HFF-Myc (cell line): ENCODE measurements at places on chromosomes 3 and 15.

DNA sequence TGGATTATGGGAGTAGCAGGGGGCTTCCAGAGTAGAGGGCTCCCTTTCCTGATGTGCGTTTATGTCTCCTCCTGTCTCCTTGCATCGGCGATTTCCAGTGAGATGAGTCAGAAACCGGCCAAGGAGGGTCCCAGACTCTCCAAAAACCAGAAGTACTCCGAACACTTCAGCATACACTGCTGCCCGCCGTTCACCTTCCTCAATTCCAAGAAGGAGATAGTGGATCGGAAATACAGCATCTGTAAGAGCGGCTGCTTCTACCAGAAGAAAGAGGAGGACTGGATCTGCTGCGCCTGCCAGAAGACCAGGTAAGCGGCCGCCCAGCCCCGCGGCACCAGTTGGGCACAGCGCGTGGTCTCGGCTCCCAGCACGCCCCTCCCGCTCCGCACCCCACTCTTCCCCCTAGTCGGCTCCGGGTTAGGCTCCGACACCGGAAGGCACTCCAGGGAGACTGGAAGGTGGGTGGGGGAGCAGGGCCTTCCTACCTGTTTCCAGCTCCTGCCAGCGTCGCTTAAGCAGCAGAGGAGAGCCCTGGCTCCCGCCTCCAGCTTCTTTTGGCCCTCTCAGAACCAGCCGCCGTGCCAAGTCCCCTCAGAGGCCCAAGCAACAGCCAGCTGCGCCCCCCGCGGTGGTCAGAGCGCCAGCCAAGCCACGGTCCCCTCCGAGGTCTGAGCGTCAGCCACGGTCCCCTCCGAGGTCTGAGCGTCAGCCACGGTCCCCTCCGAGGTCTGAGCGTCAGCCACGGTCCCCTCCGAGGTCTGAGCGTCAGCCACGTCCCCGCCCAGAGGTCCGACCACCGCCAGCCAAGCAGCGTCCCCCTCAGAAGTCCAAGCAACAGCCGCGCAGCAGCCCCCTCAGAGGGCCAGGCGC, 34.7 kb downstream of the MOBP start:
- no peak for DNase-seq

- no peak for DNase-seq
These were observed 17.0 kb upstream of the ARID3B start for GRCh38 chr15:74523982-74524381.

DNA sequence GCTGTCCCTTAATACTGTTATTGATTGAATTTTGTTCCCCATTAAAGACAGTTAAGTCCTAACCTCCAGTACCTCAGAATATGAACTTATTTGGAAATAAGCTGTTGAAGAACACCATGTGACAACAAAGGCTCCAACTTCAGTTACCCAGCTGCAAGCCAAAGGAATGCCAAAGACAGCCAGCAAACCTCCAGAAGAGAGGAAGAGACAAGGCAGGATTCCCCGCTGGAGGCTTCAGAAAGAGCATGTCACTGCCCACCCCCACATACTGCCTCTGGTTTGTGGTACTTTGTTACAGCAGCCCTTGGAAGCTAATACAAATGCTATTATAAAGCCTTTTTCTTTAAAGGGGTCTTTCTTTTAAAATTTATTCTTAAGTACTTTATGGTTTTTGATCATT, 18.4 kb upstream of the NEK10 start:
- DNase-seq = no peak

GRCh38 chr15:98703126-98703685, 54.9 kb downstream of the IGF1R start:
- no peak for DNase-seq

GRCh38 chr3:81063896-81064295, 697.5 kb downstream of the GBE1 start:
- DNase-seq = no peak

GRCh38 chr3:152314677-152315353, 46.1 kb downstream of the MBNL1 start:
- no peak for DNase-seq

DNA sequence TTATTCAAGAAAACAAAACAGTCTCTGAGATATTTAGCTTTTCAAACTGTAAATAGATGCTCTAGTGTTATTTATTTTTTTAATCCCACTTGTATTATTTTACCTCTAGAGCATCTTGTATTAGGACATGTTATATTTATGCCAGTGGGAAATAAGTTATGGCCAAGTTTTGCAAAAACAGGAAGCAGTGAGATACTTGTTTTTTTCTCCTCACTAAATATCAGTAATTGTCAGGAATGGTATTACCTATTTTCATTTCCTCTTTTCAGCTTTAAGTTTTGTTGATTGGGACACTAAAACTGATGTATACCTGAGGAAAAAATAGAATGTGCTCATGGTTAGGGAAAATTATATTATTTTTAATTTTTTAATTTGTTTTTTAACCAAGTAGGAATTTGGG, 8.6 kb upstream of the IL20RB start:
- DNase-seq = no peak

- DNase-seq = no peak
These were observed 80.8 kb downstream of the FBN1 start for GRCh38 chr15:48564690-48565089.

DNA sequence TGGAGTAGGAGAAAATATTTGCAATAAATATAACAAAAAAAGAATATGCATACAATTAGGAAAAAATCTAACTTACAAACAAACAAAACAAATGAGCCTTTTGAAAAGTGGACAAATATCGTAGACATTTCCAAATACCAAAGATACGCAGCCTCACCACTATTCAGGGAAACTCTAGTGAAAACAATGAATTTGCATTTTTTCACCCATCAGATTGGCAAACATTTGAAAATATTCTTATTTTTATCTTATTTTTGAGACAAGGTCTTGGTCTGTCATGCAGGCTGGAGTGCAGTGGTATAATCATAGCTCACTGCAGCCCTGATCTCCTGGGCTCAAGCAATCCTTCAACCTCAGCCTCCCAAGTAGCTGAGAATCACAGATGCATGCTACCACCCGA, 15.5 kb downstream of the AP3S2 start:
- DNase-seq = no peak

GRCh38 chr15:22949074-22949547, 31.1 kb downstream of the CYFIP1 start:
- DNase-seq = peak; percentile 29

DNA sequence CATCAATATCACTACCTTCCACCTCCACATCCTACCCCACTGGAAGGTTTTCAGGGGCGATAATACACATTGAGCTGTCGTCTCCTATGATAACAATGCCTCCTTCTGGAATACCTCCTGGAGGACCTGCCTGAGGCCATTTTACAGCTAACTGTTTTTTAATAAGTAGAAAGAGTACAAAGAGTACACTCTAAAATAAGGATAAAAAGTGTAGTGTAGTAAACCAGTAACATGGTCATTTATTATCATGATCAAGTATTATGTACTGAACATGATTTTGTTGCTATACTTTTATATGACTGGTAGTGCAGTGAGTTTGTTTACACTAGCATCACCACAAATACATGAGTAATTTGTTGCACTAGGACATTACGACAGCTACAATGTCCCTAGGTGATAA, 46.6 kb upstream of the SSR3 start:
- no peak for DNase-seq

GRCh38 chr15:80309769-80310384, 57.9 kb upstream of the CTXND1 start:
- DNase-seq = no peak

GRCh38 chr3:189049458-189050236, 122.1 kb upstream of the TPRG1 start:
- no peak for DNase-seq

GRCh38 chr15:84834229-84834955, 17.2 kb downstream of the ALPK3 start:
- DNase-seq = no peak

DNA sequence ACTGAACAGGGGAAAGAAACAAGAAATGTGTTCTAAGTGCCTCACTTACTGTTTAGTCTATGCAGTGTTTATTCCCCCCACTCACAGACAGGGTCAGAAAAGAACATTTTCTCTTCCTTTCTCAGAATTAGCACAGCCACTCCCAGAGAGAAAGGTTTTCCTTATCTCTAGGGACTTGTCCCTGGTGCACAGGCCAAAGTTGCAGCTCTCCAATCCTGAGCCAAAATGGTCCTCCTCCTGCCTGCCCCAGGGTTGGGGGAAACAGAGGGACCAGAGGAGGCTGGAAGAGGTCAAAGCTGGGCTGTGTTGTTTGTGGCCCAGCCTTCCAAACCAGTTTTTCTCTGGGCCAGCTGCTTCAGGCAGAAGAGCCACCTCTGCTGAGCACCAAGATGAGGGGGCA, 12.0 kb downstream of the RAB6B start:
- DNase-seq = no peak

DNA sequence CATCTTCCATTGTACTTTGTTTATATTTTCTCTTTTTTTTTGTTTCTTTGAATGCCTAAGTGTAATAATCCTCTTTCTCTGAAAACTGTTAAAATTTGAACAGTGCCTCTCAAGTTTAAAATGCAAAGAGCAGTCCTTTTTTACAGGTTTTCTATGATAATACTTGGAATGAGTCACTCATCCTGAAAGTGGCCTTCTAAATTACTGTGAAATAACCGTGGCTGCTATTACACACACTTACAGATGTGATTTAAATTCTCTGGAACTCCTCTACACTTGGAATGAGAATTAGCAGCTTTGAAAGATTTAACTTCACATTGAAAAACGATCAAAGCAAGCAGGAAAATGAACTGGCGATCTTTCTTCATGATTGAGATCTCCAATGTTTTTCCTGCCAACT, 105.9 kb downstream of the ROBO1 start:
- DNase-seq = no peak

DNA sequence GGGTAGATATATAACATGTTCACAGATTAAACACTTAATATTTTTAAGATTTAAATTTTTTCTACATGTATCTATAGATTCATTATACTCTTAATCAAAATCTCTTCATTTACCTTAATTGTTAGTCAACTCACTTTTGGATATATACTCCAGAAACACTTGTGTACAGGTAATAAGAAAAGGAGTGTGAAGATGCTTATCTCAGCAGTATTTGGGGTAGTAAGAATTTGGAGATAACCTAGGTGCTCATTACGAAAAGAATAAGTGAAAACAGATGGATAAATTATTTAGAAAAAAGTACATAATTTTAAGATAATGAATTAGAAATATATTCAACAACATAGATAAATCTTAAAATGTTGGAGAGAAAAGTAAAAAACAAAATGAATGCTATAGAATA, 226.5 kb upstream of the PLSCR5 start:
- no peak for DNase-seq

- DNase-seq = no peak
These were observed 611.3 kb downstream of the SI start for GRCh38 chr3:164467007-164467406.

GRCh38 chr3:146093896-146094295, 67.1 kb downstream of the PLOD2 start:
- DNase-seq = no peak

DNA sequence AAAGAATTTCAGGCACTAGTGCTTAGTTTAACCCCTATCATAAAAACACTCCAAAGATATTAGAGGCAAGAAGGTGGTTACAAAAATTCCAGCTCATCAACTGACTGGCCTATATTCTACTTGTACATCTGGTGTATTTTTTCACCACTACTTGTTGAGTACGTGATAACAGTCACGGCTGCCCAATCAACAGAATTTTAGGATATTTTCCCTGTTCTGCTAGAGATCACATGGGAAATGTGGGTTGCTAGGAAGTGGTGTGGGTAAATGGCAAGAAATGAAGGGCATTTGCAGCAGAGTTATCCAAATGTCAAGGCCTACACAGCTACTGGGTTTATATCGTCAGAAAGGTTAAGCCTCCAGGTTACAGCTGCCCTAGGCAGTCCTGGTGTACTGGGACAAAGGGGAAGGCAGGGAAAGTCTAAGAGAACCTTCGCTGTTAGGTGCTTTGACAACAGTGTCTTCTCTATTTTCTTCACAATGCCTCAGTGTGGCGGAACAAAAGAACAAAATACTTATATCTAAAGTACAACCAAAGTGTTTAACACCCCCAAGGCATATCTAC, 81.9 kb downstream of the FMN1 start:
- DNase-seq = no peak

- peak; percentile 74 for DNase-seq
These were observed 71.5 kb downstream of the SSR3 start for GRCh38 chr3:156483426-156483825.

DNA sequence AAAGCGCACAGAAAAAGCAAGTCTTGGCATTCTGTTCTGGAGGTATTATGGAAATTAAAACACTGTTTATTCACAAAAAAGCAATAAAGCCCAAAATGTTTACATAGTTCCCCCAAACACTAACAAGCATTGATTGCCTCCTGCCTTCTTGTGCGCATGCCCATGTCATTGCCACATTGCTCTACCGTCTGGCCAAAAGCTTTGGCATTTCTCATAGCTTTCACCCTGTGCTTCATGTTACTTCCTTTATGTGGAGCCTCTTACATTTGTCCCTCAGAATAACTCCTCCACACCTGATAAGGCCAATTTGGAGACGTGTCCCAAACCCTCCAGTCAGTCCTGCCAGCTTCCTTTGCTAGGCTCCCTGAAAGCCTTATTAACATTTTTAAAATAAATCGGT, 680.8 kb downstream of the GBE1 start:
- no peak for DNase-seq

DNA sequence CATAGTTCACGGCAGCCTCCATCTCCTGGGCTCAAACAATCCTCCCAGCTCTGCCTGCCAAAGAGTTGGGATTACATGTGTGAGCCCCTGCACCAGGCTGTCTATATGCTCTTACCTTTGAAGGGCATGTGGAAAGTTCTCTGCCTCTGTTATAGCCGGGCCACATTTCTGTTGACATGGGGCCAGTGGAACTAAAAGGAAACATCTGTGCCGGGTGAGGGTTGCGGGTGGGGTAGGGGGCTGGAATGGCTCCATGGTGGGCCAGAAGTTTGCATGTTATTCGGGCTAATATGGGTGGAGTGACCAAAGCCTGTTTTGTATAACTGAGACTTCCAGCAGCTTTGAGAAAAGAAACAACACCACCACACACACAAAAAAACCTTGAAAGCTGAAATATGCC, 8.3 kb upstream of the CLEC3B start:
- DNase-seq = no peak

- no peak for DNase-seq
These were observed 339.4 kb downstream of the CLSTN2 start for GRCh38 chr3:140274429-140274828.

DNA sequence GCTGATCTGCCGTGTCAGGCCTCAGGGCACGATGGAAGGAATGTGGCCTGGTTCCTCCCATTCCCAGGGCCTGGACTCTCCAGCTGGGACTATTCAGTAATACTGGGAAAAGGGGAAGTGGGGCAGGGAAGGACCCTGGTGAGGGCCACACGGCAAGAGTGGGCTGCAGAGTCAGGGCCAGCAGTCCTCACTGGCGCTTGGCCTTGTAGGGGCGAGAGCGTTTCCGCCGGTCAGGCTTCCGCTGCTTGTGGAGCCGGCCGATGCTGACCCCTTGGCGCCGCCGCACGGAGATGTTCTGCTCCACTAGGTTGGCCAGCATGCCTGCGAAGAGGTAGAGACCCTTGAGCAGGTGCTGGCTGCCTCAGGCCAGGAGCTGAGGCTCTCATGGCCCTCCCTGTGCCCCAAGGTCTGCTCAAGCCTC, 42.8 kb downstream of the SEMA3G start:
- no peak for DNase-seq

DNA sequence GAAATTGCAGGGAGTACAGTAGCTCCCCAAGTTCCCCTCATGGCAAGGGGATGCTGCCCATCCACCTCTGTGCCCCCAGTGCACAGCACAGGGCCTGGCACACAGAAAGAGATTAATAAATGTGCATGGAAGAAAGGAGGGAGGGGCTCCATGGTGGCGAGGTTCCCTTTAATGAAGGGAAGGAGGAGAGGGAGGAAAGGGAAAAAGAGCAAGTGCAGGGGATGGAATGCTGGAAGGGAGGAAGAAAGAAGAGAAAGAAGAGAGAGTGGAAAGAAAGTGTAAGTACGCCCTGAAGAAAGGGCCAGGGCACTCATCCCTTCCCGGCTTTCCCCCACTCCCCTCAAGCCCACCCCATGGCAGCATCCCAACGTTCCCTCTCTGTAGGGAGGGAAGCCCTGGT, 1.5 kb upstream of the VIPR1 start:
- DNase-seq = no peak
